Left ventricle myocardium inferior (tissue), 1 donor: ENCODE measurements at places on chromosomes 16 and 17.
A peak's percentile ranks its signal among the peaks of the same experiment; 100 is the strongest.

- peaks cover 18% of the 10 kb centered on the region for H3K27me3 ChIP-seq
- H3K4me3 ChIP-seq: no peak overlapping the region
- no peak overlapping the region for H3K27ac ChIP-seq
- DNase-seq: no peak
- H3K36me3 ChIP-seq: no peaks in the 10 kb centered on the region
Measured at GRCh38 chr17:66865151-66865550, 30.2 kb downstream of the CACNG5 start.

DNA sequence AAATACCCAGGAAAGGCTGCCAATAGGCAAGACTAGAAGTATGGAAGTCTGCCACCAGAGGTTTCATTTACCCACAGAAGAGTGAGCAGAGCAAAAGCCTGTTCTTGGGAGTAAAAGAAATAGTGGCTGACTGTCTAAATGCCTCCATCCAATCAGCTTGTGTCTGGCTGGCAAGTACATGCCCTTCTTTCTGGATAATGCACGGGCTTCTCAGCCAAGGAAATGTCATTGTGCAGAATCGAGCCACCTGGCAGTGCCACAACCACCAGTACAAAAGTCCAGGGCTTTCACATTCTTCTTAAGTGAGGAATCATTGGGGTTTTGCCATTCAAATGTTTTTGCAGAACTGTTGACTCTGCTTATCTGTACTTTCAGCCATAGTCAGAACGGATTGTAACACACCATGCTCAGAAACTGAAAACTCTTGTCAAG lies 10.1 kb upstream of the ERCC4 start:
- H3K4me1 ChIP-seq: peaks cover 18% of the 10 kb centered on the region
- H3K27me3 ChIP-seq: peaks cover 9% of the 10 kb centered on the region
- peak overlapping the region; percentile 91 for H3K27ac ChIP-seq
- DNase-seq: peak; percentile 60

DNA sequence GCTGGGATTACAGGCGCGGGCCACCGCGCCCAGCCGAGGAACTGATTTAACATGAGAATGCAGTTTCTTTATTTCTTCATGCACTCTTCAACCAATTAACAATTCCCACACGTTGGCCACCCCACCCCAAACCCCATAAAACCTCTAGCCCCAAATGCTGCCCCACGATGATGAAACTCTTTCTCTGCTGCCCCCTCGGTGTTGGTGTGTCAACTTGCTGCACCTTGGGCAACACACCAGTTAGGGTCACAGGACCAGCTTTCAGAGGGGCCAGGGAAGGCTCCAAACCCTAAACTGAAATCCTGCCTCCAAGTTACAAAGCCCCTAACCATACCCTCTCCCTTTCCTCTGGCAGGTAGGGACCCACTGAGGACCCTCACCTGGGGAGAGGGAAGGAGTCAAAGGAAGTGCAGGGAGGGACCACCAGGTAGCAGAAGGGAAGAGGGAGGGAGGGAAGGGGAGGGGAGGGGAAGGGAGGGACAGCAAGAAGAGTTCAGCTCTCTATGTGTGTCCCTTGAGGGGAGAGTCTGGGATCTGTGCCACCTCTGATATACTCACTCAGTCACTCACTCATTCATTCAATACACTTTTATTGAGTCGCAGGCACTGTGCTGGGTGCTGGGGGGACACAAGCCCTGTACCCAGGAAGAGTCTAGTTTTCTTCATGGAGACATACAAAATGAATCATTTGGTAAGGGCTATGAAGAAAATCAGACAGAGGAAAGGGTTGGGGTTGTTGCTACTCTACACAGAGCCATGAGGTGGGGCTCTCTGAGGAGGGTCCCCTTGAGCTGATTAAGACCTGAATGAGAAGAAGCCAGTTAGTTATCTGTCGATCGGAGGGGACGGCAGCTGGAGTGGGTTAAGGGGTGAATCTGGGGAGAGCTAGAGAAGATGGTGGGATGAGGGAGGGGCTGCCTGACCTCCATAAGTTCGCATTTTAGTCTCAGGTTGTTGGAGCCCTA lies 3.9 kb downstream of the PLXDC1 start:
- peaks cover 52% of the 10 kb centered on the region for H3K4me1 ChIP-seq
- H3K36me3 ChIP-seq: no peaks in the 10 kb centered on the region
- peaks cover 48% of the 10 kb centered on the region for H3K27me3 ChIP-seq
- H3K4me3 ChIP-seq: no peak overlapping the region

DNA sequence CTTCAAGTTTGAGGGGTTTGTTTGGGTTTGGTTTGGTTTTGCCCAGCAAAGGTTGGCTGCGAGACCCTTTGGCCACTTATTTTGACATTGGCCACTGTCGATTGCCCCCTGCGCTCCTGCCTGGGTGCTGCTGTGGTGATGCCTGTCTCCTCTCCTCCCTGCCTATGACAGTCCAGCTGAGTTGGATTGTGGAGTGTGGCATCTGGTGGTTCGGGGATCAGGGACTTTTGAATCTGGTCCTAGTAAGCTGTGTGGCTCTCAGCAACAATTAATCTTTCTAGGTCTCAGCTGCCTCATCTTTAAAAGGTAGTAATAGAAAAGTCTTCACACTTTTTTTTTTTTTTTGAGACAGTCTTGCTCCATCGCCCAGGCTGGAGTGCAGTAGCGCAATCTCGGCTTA lies 27.1 kb downstream of the CDK5RAP3 start:
- no peak overlapping the region for H3K4me3 ChIP-seq
- no peaks in the 10 kb centered on the region for H3K36me3 ChIP-seq
- DNase-seq: no peak
- H3K4me1 ChIP-seq: peaks cover 18% of the 10 kb centered on the region
- peaks cover 3% of the 10 kb centered on the region for H3K27me3 ChIP-seq

DNA sequence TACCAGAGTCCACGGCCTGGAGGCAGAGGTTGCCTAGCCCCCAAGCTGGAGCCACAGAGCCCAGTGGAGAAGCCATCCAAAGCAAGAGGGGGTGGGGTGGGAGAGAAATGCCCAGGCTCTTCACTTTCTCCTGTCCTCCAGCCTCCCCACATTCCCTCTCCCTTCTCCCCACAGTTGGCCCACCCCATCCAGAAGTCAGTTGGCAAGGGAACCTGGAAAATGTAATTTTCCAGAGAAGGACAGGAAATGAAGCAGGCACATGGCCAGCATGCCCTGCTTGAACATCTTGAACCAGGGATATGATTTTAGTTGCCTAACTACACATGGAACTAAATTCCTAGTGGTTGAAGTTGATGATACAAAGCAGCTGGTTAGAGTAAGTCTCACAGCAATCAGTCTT lies 73.3 kb upstream of the IRX6 start:
- no peak overlapping the region for H3K27ac ChIP-seq
- peaks cover 18% of the 10 kb centered on the region for H3K27me3 ChIP-seq
- no peak for DNase-seq
- H3K4me3 ChIP-seq: no peak overlapping the region
- H3K36me3 ChIP-seq: no peaks in the 10 kb centered on the region

DNA sequence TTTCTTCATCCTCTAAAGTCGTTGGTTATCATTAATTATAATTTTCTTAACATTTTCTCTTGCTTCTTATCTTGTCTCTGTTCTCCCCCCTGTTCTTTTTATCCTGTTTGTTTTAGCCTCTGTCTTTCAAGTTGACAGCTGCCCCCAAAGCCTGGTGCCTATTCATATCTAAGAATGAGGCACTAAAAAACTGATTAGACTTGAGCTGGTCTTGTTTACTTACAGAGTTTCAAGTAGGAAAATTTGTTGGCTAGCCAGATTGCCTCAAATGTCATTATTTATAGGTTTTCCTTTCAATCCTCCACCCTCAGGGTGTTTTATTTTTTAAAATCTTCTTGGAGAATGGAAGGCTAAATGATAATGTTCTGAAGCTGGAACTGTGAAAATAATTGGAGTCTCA lies 236.0 kb downstream of the UTP18 start:
- DNase-seq: no peak
- H3K27ac ChIP-seq: no peak overlapping the region
- H3K4me1 ChIP-seq: no peaks in the 10 kb centered on the region
- no peaks in the 10 kb centered on the region for H3K27me3 ChIP-seq
- H3K36me3 ChIP-seq: no peaks in the 10 kb centered on the region

GRCh38 chr16:55151561-55152305 lies 172.3 kb upstream of the IRX6 start:
- H3K36me3 ChIP-seq: no peaks in the 10 kb centered on the region
- peaks cover 42% of the 10 kb centered on the region for H3K27me3 ChIP-seq
- no peak for DNase-seq
- H3K27ac ChIP-seq: no peak overlapping the region
- no peak overlapping the region for H3K4me3 ChIP-seq
- H3K4me1 ChIP-seq: no peaks in the 10 kb centered on the region

GRCh38 chr16:75319513-75320411 lies 68.3 kb upstream of the BCAR1 start:
- no peak overlapping the region for H3K4me3 ChIP-seq
- H3K4me1 ChIP-seq: peaks cover 35% of the 10 kb centered on the region
- H3K36me3 ChIP-seq: no peaks in the 10 kb centered on the region
- no peaks in the 10 kb centered on the region for H3K27me3 ChIP-seq
- no peak overlapping the region for H3K27ac ChIP-seq

GRCh38 chr17:77893144-77894044 lies 65.1 kb upstream of the TNRC6C start:
- peaks cover 3% of the 10 kb centered on the region for H3K27me3 ChIP-seq
- no peaks in the 10 kb centered on the region for H3K36me3 ChIP-seq
- H3K27ac ChIP-seq: no peak overlapping the region
- no peak for DNase-seq
- peaks cover 1% of the 10 kb centered on the region for H3K4me1 ChIP-seq

DNA sequence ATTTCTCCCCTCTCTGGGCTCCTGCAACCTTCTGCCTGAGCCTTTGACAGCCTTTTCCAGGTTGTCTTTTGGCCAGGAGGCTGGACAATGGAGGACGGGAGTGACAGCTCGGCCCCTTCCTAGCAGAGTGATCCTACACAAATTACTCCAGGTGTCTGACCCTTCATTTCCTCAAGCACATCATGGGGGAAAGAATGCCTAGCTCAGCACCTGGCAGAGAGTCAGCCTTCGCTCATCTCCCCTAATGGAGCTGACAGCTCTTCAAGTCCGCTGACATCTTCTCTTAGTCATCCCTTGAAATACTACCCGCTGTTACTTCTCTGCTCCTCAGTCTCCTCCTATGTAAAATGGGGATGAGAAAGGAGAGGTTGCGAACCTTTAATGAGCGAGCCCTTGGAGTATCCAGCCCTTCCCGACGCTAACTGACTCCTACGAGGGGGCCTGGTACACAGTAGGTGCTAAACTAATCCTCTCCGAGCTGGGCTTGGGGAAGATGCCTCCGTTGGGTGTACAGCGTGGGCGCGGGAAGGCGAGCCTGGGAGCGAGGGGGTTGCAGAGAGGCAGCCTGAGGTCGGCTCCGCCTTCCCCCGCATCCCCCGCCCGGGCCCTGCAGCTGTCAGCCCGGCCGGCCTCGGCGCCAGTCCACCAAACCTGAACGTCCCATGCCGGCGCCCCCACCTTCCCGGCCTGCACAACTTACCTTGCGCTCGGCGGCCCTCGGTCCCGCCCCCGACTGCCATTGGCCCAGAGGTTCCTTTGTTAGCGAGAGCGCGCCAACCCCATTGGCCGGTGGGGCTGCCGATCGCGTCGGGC lies 480 bp upstream of the MPRIP start:
- peak overlapping the region; percentile 90 for H3K27ac ChIP-seq
- H3K4me3 ChIP-seq: peak overlapping the region; percentile 81
- H3K36me3 ChIP-seq: no peaks in the 10 kb centered on the region
- peaks cover 60% of the 10 kb centered on the region for H3K4me1 ChIP-seq
- H3K27me3 ChIP-seq: no peaks in the 10 kb centered on the region
- peak; percentile 100 for DNase-seq

DNA sequence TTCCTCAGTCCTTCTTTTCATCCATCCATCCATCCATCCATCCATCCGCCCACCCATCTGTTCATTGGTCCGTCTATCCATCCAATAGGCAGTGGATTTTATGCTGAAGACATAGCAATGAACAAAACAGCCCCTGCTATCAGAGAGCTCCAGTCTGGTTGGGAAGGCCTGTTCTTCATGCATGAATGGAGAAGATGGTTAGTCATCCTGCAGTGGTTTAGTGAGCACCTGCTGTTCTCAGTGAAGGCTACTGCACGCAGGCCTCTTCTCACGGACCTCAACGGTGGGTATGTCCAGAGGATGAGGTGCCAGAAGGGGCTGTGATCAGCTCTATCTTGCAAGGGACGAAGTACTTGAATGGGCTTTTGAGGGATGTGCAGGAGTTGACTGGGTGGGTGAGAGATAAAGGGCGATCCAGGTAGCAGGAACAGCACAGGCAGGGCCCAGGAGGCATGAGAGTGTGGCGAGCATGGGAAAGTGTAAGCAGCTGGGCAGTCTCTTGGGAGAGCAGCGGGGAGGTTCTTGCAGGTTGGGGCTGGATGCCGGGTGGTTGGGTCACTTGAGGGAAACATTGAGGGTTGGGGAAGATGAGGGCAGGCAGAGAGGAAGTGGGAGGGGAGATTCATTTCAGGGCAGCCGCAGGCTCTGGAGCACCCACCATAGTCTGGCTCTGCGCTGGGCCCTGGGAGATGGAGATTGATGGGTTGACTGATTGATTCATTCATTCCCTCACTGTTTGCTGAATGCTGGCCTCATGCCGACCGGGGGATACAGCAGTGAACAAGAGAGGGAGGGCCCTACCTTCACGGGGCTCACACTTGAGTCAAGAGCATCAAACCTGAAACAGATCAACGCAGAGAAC lies 115.0 kb upstream of the CIBAR2 start:
- no peaks in the 10 kb centered on the region for H3K27me3 ChIP-seq
- H3K4me1 ChIP-seq: peaks cover 13% of the 10 kb centered on the region
- no peak for DNase-seq
- no peaks in the 10 kb centered on the region for H3K36me3 ChIP-seq

DNA sequence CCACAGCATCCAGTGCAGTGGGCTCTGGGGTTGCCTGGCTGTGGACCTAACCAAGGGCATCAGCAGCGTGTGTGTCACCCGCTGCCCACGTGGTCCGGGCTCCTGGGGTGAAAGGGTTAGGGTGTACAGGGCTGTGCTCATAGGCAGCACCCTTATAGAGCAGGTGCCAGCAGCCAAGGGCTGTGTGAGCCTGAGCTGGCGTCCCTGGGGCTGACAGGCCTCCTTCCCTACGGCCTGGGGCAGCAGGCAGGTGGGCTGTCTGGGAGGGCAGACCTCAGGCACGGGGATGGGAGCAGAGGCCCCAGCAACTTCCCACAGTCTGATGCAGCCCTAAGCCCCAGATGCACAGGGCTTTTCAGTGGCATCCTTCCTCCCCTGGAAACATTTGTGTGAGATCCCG lies 13.9 kb downstream of the CD300A start:
- H3K4me1 ChIP-seq: no peaks in the 10 kb centered on the region
- peaks cover 92% of the 10 kb centered on the region for H3K27me3 ChIP-seq
- no peak for DNase-seq
